Activated T-helper 2 cell treated with anti-CD3 and anti-CD28 coated beads, Interferon-gamma antibody, Interleukin-2, Interleukin-4, amounts not matched to agents 10 μg/mL and 5 μg/mL and 100 μg/mL, durations not matched to agents 14 hours and 24 hours and 36 hours (primary cell): ENCODE measurements at places on chromosomes 11 and 22.

DNA sequence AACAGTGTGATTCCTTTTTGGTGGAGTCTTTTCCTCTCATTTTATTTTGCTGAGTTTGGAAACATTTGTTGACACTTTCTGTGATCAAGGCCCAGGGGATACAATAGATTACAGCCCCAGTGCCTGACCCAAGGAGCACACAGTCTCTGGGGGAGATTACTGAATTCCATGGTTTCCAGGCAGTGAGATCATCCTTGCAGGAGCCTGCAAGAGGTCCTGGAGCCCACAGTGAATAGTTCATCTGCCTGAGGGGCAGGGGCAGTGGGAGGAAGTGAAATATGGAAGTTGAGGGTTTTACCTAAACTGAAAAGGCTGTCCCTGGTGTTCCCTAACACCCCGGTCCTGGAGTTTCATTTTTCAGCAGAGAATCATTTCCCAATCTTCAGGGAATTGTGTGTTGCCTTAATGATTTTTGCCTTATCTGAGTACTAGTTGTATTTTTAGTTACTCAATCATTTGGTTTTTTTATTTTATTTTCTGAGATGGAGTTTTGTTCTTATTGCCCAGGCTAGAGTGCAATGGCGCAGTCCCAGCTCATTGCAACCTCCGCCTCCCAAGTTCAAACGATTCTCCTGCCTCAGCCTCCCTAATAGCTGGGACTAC, 7.7 kb downstream of the CCS start:
- DNase-seq = no peak

- DNase-seq = peak; percentile 71
These were observed 28.1 kb downstream of the IGSF9B start for GRCh38 chr11:133928628-133929059.

GRCh38 chr22:43424666-43425630, 13.1 kb downstream of the MPPED1 start:
- DNase-seq = no peak

GRCh38 chr11:120197251-120197891, 13.5 kb upstream of the OAF start:
- DNase-seq = no peak

DNA sequence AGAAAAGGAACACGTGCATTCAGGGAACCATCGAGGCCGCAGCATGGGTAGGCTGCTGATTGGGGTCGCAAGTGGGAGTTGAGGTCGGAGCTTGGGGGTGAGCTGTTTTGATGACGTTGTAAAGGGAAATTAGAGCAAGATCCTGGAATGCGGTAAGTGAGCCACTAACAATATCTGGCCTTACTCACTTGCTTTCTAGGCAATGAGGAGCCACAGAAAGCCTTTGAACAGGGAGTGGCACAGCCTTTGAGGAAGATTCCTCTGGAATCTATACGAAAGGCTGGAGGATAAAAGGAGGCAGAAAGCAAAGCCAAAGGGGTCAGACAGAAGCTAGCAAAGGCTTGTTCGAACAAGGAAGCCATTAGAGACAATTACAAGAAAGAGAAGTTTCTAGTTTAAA, 197.5 kb downstream of the LARGE1 start:
- DNase-seq = no peak

DNA sequence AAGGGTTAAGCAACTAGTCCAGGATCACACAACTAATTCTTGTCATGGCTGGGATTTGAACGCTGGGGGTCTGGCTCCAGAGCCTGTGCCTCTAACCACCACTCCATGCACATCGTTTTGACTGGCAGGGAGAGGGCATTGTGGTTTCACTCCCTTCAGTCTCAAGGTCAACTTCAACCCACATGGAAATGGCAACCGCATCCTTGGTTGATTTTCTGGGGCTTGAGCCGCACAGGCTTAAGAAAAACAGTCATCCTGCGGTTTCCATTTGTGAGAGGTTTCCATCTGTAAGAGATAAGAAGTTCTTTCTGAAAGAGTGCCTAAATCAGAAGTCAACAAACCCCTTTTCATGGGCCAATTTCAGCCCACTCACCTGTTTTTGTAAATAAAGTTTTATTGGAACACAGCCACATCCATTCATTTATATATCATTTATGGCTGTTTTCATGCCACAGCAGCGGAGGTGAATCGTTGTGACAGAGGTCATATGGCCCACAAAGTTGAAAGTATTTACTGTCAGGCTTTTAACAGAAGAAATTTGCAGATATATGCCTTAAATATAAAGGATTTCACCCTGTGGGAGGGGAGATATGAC, 65.7 kb downstream of the SGSM1 start:
- no peak for DNase-seq

GRCh38 chr11:932435-932834, 6.8 kb downstream of the AP2A2 start:
- no peak for DNase-seq

- no peak for DNase-seq
These were observed 115.6 kb downstream of the SLC1A2 start for GRCh38 chr11:35303596-35304385.

GRCh38 chr11:85977751-85978160, 91.1 kb downstream of the PICALM start:
- DNase-seq = no peak

GRCh38 chr22:40534379-40535188, 101.9 kb downstream of the MRTFA start:
- DNase-seq = no peak

DNA sequence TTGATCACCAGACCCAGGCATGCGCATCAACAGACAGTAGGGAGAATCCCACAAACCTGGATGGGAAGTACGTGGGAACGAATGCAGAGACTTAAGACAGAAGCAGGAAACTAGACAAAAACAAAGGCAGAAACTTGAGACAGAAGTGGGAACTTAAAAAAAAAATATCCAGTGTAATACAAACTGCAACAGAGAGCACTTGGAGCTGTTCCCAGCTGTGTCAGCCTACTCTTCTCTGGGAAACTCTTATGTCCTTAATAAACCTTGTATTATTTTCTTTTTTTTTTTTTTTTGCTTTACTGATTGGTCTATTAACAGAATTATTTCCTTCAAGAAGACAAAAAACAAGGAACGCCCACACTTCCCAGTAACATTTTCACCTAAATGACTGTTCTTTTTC, 1818.1 kb upstream of the RAG2 start:
- DNase-seq = no peak

GRCh38 chr22:32919629-32920028, 118.1 kb downstream of the TIMP3 start:
- no peak for DNase-seq

GRCh38 chr11:35792846-35793192, 130.2 kb downstream of the TRIM44 start:
- no peak for DNase-seq

DNA sequence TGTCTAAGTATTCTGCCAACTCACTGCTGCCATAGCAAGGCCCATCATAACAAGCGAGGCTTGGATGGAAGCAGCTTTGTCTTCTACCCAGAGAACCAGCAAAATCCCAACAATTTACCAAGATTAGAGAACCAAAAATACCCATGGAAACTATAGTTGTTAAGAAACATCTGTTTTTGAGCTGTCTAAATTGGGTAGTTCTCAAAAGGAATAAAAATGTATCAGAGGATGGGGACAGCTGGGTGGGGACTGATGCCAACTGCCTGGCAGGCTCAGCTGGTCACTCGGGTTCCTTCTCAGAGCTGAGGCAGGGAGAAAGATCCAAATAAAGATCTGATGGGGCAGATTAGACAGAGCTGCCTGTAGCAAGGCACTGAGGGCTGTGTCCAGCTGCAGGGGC, 85.9 kb upstream of the GRK3 start:
- DNase-seq = no peak

- peak; percentile 92 for DNase-seq
These were observed 1.6 kb downstream of the RAC2 start for GRCh38 chr22:37242395-37242918.

- DNase-seq = no peak
These were observed 52.3 kb downstream of the SIK3 start for GRCh38 chr11:117045956-117046355.

GRCh38 chr11:12214751-12215150, 104.4 kb downstream of the MICAL2 start:
- no peak for DNase-seq

DNA sequence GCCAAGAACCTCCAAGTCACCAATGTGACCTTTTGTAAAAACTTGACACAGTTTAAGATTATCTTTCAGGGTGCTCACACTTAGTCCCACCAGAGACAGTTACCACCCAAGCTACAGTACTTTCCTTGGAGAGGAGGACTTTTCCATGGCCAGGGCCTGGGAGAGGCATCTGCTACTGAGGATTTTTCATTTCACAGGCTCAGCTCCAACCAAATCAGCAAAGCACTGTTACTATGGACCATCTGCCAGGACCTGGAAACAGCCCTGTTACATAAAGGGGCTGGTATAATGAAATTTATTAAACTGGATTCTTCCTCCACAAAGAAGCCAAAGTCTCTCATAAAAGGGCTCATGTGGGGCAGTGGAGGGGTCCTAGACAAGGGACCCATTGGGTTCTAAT, 38.6 kb downstream of the SERGEF start:
- DNase-seq = no peak

- DNase-seq = no peak
These were observed 10.2 kb upstream of the LTO1 start for GRCh38 chr11:69685348-69685747.

DNA sequence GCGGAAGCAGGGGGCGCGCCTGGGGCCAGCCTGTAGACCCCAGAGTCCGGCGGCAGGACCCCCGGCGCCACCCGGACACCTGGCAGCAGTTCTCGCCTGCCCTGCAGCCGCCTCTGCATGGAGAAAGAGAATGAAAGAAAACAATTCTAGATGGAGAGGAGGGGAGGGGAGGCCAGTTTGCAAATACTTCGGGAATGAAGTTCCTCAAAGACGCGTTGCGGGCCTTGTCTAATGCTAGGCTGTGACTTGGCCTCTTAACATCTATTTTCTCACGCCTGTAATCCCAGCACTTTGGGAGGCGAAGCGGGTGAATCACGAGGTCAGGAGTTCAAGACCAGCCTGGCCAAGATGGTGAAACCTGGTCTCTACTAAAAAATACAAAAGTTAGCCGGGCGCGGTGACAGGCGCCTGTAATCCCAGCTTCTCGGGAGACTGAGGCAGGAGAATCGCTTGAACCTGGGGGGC, 2.1 kb upstream of the BARX2 start:
- no peak for DNase-seq

DNA sequence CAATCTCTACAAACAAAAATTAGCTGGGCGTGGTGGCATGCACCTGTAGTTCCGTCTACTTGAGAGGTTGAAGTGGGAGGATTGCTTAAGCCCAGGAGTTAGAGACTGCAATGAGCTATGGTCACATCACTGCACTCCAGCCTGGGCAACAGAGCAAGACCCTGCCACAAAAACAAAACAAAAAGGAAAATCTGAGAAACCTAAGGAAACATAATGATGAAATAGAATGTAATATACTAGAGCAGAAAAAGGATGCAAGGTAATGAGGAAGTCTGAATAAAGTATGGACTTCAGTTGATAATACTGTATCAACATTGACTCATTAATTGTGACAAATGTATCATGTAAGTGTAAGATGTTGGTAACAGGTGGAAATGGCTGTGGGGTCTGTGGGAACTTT, 8.1 kb downstream of the NPAS4 start:
- DNase-seq = no peak

DNA sequence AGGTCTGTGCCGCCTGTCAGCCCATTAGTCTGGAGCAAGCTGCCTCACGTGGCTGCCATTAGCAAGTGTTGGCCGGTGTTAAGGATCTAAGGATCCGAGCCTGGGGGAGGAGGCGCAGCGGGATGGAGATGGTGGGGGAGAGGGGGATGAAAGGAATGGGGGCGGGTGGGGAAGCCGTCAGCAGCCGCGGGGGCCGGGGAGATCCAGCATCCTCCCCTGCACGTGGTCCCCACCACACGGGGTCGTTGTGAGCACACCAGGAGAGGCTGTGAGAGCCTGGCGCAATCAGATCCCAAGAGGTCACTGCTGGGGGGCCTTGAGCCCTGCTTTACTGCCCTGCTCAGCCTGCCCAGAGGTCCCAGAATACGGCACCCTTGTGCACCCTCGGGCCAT, 7.3 kb downstream of the CABP7 start:
- DNase-seq = no peak

- DNase-seq = no peak
These were observed 64.7 kb upstream of the WNT7B start for GRCh38 chr22:46041642-46042041.

DNA sequence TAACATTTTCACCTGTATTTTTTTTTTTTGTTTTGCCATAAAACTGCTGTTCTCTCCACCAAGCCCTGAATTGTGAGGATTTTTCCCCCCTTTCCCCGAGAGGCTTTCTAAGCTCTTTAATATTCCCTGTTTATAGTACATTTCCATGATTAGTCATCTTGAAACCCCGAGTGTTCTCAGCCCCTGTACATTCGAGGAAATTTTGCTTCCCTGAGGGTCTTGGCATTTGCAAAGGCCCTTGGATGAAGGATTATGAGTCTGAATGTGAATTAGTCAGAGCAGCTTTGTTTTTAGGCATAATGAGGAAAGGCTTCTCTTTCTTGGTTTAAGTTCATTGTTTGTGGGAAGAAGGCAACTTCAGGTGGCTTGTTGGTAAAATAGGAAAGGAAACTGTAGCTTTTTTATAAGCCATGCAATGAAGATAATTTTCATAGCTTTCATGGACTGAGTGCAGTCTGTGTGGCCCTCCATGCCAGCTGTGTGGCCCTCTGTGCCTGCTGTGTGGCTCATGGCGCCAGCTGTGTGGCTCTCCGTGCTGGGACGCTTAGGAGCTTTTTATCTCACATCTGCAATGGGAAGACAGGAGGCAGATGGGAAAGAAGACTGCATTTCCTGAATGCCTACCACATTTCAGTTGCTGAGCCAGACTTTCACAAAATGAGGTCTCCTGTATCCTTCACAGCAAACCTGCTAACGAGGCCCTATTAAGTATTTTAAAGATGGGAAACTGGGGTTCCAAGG, 129.0 kb downstream of the TEAD1 start:
- no peak for DNase-seq

- no peak for DNase-seq
These were observed 40.7 kb upstream of the CLMP start for GRCh38 chr11:123235656-123236261.

- no peak for DNase-seq
These were observed 624.9 kb downstream of the ETS1 start for GRCh38 chr11:127962416-127962815.

DNA sequence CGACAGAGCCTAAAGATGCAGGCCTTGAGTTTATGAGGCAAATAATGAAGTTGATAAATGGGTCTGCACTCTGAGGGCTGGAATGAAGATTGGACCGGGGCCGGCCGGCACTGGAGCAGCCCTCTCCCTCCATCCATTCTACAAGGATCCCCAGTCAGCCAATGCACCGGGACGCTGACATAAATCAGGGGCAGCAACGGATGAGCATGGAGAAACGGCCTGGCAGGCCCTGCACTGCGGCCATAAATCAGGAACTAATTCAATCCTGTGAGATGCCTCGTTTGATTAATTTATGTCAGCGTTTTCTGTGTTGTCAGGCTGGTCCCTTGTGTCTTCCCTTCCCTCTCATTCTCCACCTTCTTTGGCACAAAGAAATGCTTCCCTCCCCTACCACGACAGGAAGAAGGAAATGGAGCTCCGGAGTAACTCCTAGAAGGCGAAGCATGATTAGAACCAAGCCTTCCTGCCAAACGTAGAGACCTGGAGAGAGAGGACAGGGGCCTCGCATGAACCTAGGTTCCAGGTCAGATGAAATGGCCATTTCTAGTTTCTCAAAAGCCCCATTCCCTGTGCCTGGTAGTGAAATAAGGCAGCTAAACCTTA, 358.4 kb downstream of the OPCML start:
- DNase-seq = no peak
